AG04449 (cell line): ENCODE measurements at places on chromosomes 7 and 10.

GRCh38 chr10:120719333-120719732, 131.8 kb upstream of the WDR11 start:
- DNase-seq, result no peak

GRCh38 chr7:50212666-50213621, 91.6 kb upstream of the IKZF1 start:
- no peak for DNase-seq

- DNase-seq, result peak; percentile 41
Measured at GRCh38 chr10:35640951-35641675, 983 bp downstream of the FZD8 start.

GRCh38 chr7:116052006-116052405, 21.4 kb upstream of the TFEC start:
- DNase-seq, result no peak

- DNase-seq, result no peak
Measured at GRCh38 chr7:100400656-100401055, 27.4 kb downstream of the PILRA start.

DNA sequence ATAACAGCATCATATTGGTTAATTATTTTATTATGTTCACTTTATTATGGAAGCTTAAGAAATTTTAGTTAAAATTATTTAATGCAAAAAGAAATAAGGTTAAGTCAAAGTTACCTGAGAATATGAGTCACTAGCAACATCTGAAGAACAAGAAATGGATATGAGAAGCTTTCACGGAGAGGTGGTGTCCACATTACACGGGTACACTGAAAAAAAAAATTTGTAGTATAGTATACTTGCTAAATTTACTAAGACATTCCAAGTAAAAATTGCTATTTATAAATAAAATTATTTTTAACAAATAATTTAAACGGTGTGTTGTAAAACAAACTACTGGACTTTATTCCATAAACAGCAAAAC, 63.9 kb downstream of the DPY19L1 start:
- no peak for DNase-seq

GRCh38 chr7:102169651-102170392, 116.8 kb upstream of the SH2B2 start:
- DNase-seq, result no peak

DNA sequence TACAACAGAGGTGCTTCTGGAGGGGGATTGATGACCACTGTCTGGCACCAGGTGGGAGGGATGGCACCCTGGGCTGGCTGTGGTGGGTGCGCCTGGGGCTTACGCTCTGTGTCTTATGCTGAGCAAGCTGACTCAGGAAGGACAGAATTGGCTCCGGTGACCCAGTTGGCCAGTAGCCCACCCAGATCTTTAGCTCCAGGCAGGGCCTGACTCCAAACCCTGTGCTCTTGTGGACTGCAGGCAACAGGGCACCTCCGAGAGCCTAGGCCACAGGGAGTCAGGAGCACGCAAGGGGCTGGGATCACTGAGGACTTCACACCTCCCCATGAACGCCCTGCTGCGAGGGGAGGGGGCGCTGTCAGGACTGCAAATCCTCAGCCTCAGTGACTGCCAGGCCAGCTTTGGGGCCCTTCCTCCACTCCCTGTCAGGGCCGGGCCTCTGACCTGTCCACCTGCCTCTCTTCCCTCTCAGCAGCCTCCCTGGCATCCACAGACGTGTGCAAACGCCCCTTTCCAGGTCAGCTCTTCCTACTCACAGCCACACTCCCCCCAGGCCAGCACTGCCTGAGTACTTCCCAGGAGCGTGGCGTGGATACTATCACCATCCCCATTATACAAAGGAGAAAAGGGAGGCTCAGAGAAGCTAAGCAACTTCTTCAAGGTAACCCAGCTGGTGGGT, 118.7 kb downstream of the SLIT1 start:
- no peak for DNase-seq

GRCh38 chr7:38753347-38753746, 122.2 kb upstream of the AMPH start:
- DNase-seq, result no peak

DNA sequence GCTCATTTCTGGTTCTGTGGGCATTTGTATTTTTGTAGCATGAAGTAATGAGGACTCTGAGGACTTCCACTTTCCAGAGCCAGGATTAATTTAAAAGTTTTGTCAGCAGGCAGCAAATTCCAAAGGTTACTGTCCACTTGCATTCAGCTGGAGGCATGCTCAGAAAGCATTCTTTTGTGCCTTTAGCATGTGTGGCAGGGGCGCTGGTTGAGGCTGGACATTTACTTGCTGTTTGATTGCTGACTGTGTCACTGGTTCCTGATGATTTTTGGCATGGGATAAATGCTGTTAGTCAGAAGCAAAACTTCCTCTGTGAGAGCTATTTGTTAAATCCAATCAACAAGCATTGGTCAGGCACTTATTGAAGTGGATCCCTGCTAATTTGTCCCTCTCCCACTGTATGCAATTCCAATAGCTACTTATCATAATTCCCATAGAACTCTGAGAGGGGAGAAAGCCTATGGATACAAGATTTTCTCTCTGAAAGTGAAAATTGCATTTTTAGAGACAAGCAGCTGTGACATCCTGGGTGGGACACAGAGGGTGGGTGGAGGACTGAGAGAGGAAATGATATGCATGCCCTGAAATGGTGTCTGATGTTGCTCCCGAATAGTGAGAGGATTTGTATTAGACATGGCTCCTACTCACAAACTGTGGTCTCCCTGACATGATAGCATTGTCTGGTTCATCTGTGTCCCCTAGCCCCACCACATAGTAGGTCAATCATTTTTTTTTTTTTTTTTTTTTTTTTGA, 161.2 kb upstream of the WDR11 start:
- DNase-seq, result no peak

GRCh38 chr7:128727239-128727638, 11.9 kb upstream of the CALU start:
- no peak for DNase-seq

DNA sequence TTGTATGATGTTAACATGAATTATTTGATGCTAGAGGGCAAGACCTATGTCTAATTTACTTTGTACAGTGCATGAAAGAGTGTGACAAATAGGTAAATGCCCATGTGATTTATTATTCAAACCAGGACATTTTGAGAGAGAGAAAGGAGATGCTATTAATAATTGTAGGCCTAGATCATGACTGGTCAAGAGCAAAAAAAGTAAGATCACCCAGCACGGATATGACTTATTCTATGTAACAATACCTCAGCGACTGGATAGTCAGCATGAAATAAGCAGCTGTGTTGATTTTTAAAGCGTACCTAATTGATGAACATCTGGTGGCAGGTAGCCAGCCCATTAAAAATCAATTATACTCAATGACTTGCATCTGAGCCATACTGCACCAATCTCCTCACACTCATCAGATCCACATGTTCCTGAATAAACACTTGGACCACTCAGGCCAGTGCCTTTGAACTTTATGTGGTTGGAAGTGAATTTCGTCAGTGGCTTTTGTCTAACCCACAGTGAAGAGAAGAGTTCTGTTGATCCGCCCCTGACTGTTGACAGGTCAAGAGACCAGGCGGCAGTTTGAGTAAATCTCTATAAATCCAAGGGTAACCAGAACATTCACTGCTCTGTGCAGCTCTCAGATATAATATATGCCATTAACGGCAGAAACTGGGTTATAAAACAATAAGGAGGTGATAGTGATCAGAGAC, 435.3 kb downstream of the MDFIC start:
- DNase-seq, result no peak

DNA sequence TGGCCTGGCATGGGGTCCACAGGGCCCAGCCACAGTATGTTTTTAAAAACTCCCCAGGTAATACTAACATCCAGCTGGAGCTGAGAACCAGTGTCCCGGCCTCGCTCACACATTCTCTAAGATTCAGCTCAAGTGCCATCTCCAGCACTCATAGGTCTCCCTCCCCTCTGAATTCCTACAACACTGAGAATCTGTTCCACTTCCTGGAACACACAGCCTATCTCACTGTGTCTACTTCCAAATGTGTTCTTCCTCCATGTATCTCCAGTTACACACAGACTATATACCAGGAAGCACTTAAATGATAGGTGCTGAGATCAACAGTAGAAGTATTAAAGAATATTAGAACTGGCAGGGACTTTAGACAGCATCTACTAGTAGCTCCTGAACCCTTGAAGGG, 10.7 kb downstream of the GOT1 start:
- no peak for DNase-seq

DNA sequence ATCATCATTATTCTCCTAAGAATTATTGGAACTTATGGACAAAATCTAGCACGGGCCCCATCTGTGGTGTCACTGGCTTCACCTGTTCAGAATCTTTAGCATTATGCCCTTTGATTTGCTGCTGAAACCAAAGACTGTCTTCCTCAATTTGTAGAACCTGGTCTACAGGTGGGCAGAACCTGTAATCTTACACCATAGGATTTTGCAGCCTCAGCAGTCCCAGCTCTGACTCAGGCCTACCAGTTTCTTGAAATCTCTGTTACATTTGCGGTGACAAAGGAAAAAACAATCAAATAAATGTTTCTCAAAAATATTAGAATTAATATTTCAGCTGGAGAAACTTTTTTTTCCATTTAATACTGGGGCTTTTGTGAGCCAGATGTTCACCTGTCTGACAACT, 86.1 kb downstream of the EPDR1 start:
- DNase-seq, result no peak

DNA sequence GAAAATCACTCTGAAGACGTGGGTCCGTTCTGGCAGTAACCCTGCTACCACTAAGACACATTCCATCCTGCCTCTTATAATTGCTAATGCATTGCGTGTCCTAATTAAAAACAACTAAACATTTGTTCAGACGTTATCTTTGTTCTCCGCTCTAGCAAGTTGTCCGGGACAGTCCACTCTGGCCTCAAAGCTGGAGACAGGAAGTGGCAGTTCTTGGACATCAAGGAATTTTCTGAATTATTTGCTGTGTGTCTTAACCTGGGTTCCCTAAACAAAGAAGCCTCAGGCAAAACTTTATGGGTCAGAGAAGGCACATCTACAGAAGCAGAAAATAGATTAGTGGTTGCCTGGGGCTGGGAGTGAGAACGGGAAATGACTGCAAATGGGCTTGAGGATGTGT, 199.1 kb downstream of the CALN1 start:
- no peak for DNase-seq

GRCh38 chr10:126153711-126154628, 234.3 kb downstream of the ADAM12 start:
- DNase-seq, result no peak

DNA sequence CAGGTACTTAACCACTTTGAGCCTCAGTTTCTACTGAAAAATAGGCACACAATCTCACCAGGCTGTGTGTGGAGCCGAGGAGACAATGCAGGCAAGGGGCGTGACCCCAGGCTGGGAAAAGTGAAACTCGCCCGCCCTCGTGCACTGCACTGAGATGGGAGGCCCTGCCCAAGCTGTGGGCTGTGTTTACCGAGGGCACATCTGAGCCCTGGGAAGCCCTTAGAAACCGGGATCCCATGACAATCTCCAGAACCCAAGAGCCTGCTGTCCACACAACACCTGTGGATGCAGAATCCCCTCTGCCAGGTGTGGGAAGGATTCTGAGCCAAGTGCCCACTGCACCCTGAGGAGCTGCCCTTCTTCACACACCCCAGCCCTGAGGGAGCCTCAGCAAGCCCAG, 198.3 kb downstream of the GRID1 start:
- no peak for DNase-seq

DNA sequence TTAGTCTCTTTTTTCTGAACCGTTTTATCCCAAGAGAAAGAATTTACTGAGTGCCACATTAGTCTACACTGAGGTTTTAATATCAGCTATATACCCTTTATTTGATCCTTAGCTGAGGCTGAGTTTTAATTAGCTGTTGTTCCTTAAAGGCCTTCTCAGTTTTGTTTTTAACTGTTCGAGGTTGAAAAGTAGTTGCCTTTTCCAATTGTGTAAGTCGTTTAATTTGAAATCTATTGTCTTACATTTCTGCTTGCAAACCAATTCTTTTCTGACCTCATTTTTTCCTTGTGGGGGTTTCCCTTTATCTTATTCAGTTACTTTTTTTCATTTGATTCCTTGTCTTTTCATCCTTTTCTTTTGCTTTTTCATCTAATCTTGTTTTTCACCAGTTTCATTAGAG, 30.8 kb downstream of the UMAD1 start:
- no peak for DNase-seq

- DNase-seq, result peak; percentile 76
Measured at GRCh38 chr7:138875794-138876193, 77.8 kb upstream of the ATP6V0A4 start.

GRCh38 chr7:47153058-47153457, 428.9 kb downstream of the TNS3 start:
- DNase-seq, result peak; percentile 91

DNA sequence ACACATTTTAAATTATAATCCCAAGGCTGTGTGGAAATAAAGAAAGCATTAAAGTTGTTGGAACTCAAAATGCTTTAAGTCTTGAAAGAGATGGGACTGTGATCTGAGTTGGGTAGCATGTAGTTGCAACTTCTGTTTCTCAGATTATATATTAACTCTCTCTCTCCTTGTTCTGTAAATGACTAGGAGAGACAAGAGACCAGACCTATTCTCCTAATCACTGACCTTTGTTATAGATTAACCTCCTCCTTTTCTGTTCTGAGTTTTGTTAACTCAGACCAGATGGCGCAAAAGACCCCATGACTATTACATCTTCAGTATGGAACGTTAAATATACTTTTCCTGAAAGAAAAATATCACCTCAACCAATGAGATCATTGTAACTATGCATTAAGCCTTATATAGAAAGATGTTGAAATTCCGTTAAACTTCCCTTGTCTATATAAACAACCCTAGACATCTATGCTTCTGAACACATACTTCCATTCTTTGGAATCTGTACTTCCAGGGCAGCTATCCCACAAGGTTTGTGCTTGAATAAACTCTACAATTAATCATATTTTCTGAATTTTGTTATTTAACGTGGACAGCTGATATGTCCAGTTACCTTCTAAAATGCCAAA, 143.5 kb upstream of the TRIM24 start:
- DNase-seq, result no peak
